ENCODE measurements at places on chromosomes 1 and 21. TPM values are rescaled to one million over a fixed set of nuclear protein-coding genes. Genes with fewer than 3 reads are reported as not detected.

The KLHDC9 gene
- 1.3 TPM for total RNA-seq

The SLAMF7 gene
- total RNA-seq, result 1.6 TPM

The GCSAML gene
- total RNA-seq, result 1.1 TPM

The TIAM1 gene
- total RNA-seq, result 36.0 TPM

The TDRD5 gene
- 1.1 TPM for total RNA-seq

The CTSK gene
- 161 TPM for total RNA-seq

The GOLPH3L gene
- total RNA-seq, result 24.5 TPM

GRCh38 chr1:57832612-57833011, 408.8 kb upstream of the DAB1 start:
- DNase-seq, result no peak

- no peak for DNase-seq
Observed at GRCh38 chr1:247407180-247407616, 8.8 kb upstream of the NLRP3 start.

DNA sequence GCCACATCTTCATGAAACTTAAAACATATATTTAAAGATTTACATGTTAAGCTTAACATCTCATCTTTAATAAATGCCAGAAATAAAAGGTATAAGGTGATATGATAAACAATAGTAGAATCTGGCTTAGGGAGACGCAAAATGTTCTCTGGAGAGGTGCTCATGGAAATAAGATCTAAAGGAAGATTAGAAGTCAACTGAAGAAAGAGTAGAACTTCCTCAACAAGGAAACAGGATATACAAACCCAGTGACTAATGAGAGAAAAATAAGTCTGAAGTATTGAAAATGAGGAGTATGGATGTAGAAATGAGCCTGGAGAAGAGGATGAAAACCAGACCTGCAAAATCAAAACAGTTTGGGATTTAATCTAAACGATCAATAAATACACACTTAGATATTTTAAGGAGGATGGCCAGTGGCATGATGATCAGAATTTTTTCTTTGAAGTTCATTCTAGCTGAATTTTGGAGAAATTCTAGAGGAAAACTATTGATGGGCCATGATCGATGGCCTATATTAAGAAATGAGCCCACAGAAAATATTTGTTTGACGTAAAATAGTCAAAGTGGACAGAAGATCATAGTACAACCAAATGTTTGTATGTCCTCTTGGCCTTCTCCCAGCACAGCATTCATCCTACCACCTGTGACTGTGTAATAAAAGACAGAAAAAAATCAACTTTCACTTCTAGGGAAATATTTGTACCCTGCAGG, 387.9 kb upstream of the PTBP2 start:
- DNase-seq, result no peak

GRCh38 chr1:201400852-201401230, 1.7 kb upstream of the LAD1 start:
- no peak for DNase-seq

DNA sequence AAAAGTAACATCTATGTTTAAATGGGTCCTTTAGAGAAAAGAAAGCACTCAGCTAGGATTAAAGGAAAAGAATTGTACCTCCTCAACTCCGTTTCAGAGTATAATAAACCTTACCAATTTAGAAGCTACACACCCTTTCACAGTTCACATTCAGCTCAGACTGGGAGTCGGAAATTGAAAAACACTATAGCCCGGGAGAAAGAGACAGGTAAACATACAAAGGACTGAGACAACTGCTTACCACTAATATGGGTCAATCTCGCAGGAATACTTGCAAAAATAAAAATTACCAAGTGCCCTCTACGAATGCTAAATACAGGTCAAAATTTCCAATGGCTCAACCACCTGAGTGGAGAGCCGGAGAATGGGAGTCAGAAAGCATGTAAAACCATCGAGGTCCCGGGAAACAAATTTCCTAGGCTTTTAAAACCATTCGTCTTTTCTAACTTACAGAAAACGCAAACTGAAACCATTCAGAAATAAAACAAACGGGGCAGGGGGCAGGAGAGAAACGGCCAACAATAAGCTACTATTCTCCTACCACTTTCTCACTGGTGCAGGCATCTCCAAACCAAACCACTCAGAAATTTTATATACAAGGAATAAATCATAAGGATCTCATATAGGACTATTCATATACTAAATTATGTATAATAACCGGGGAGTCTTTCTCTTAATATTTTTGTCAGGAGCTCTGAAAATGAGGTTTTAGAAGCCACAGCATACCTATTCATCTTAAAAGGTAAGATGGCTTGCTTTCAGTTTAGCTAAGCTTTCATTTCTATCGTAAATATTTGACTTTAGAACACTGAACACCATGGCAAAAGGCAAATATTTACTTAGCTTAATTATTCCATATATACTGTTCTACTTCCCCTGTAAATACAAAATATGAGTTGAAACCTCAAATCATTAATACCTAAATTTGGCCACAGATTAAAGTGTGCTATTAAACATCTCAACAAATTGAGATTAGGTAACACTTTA, 136.5 kb downstream of the RERE start:
- DNase-seq, result no peak

DNA sequence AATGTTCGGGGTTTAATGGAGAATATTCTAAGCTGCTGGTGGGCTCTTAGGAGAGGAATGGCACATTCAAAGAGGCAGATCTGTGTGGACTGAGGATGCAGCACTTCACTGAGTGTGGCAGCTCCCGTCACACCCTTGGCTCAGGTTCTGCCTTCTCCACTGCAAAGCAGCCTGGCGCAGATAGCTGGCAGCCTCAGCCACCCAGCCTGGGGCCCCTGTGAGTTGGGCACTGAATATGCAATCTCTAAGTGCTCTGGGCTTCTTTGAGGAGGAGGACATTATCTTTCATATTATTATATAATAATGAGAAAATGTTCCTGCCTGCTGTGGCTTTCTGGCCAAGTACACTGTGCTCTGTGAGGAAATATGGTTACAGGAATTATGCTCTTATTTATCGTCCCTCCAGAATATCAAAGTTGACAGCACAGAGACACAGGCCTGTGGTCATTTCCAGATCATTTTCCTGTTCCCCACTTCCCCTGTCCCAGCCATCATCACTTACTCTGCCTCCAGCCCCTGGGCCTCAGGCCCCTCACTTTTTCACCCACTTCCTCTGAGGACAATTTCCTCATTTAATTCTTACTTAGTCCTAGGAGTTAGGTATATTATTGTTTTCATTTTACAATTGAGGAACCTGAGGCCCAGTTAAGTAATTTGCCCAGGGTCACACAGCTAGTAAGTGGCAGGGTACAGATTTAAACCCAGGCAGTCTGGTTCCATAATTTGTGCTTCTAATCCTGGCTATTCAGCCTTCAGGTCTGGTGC, 53.6 kb downstream of the MAB21L3 start:
- DNase-seq, result no peak

- DNase-seq, result no peak
Observed at GRCh38 chr1:210438928-210439841, 110.5 kb downstream of the HHAT start.
